ENCODE measurements at places on chromosomes 12 and 14.

DNA sequence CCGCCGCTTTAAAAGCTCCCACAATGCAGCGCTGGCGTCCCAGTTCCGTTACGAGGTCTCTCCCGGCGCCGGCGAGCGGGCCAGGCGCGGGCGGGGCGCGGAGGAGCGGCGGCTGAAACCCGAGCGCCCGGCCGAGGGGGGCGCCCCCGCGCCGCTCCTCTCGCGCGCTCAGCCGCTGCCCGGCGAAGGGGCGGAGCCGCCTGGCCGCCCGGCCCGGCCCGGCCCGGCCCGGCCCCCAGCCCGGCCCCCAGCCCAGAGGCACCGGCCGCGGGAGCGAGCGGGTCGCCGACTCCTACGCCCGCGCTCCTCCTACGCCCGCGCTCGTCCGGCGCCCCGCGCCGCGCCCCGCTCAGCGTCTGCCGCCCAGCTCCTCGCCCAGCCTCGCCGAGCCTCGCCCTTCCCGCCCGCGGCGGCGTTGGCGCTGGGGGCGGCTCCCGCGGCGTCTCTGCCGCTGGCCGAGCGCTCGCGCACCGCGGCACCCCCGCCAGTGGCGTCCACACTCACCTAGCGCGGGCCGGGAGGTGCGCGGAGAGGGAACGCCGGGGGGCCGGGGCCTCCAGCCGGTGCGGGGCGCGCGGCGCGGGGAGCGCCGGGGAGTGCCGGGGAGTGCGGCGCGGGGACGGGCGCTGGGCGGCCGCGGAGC lies at the start of gene RASSF8:
Gene RASSF8 (plus strand): TSS at position 255 of the 643 bp plus-strand sequence. CDS start 96,662 bp downstream, outside the sequence.
- DNase-seq, result no peak

DNA sequence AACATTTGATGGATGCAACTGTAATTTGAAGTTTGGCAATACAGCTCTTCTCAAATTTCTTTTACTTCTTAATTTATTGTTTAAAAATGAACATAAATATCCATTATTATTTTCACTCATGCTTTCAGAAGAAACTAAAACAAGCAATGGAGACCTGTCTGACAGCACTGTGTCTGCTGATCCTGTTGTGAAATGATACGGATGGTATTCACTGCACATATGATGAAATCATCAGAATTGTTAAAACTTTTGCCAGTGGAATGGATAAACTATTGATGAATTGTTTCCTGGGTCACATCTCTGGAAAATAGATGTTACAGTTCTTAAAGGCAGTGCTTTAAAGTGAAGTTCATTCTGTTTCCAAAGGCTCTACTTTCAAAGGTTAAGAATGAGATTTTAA lies 59.2 kb downstream of the WASHC4 start:
- no peak for DNase-seq

DNA sequence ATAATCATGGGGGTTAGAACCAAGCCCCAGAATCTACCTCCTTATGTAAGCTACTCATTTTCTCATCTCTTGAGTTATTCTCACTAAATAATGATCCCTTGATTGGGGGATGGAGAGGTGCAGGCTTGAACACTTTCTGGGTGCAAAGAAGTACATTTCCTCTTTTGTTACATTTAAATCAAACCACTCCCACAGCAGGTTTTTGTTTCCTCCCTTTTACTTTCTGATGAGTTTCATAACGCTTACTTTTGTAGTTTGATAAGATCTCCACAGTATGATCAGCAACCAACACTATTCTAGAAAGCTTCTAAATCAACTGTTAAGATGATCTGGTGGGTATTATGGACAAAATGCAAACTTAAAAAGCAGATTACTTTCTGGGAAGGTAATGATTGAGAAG lies 20.5 kb downstream of the VCPKMT start:
- DNase-seq, result no peak

GRCh38 chr12:63989301-63989845 lies 144.9 kb downstream of the SRGAP1 start:
- no peak for DNase-seq

DNA sequence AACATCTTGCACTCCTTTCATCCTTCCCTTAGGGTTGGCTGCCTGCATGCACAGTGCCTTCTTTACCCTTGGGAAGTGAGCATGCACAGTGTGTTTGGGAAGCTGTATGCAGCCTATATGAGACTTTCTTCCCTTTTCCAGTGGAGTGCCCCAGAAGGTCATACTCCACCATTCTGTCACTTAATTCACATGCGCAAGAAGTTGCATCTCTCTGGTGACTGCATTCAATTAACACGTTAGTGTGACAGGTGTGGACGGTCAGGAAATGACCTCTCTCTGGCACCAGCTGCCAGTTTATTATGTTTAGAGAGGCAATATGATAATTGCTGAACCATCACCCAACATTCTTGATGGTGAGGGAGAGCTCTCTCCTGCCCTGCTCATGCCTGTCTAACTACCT lies 770.0 kb downstream of the FLRT2 start:
- DNase-seq, result no peak

Data from HFF-Myc (cell line).